NCI-H510A (cell line): ENCODE measurements at places on chromosomes 6 and 20.

- no peak for DNase-seq
These were observed 50.9 kb downstream of the KLHL31 start for GRCh38 chr6:53614676-53615075.

- DNase-seq = no peak
These were observed 10.3 kb downstream of the CLDN20 start for GRCh38 chr6:155274106-155274505.

DNA sequence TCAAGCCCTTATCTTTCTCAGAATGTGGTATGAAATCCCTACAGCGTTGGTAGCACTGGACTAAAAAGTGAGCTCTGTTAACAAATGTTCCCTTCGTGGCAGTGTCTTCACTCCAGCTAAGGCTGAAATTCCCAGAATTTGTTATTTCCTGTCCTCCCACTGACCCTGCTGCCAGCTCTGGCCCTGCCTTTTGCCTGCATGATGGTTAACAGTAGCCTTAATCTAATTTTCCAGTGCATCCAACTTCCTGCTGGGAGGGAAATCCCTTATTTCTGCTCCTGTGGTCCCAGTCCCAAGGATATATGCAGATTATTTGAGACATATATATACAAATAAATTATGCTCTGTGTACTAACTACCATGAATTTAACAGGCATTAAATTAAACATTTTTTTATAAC lies 157.2 kb upstream of the CARMIL1 start:
- no peak for DNase-seq

DNA sequence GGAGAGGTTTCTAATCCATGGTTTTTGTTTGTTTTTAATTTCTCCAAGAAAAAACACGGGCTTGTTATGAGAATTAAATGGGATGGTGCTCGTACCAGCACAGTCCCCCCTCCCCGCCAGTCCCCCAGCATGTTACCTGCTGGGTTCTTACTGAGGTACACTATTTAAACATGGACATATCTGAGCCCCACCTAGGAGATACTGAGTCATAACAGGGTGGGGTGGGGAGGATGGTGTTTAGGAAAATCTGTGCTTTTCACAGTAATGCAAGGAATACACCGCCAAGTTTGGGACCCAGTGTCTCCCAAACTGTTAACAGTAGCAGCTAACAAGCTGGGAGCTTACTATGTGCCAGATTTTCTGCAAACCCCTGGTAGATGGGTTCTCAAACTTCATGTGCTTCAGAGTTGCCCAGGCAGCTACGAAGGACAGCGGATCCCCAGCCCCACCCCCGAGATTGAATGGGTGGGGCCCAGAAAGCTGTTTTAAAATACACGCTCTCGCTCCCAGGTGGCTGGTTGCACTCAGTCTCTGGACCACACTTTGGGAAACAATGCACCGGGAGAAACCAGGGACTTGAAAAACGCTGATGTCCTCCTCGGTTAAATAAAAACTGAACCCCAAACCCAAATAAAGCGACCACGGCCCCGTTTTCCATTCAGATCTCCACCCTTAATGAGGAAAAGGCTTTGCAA lies 995 bp downstream of the ZFP64 start:
- DNase-seq = no peak

DNA sequence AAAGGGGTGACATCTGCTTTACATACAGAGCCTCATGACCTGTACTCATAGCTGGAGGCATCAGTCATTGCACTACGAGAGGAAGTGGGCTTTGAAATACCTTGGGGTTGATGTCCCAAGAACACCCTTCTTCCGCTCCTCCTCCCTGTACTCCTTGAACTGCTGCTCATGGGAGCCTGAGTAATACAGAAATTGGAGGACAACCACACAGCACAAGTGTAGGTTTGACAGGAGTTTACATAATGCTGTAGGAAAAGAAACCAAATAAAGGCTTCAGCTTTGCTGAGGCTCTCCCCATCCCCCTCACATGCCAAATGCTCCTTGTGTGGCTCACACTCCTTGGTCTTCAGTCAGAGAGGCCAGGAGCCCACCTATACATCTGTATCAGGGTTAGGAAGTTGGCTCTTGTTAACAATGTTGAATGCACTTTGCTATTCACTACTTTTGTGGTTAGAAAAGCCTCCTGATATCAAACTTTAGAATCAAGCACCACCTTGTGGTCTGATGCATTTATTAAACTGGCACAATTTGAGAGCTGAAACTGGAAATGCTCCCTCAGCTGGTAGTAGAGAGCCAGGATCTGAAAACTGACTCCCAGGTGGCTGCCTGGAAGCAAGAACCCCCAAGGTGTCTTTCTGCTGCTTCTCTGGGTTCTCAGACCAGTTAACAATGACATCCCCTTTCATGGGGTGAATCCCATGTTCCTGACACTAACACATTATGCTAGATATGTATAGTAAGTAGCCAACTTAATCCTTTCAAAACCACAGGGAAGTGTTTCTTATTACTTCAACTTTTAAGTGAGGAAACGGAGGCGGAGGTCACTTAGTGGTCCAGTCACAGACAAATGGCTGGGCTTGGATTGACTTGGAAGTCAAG lies 56.2 kb upstream of the EDN1 start:
- no peak for DNase-seq

DNA sequence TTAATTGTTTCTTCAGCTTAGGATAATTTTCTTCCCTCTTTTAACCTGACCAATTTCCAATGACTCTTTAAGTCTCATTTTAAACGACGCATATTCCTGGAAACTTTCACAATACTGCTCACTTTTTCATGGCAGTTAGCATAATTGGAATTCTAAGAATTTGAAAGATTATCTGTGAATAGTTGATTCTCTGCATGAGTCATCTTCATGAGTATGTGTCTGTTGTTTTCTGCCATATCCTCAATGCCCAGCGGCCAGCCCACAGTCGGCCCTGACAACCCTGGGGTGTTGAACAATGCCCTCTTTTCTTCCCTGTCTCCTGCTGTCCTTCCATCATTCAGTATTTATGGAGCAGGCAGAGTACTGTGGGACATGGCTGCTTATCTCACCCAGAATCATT lies 554.2 kb downstream of the CDH26 start:
- DNase-seq = no peak

GRCh38 chr6:164898412-164898811 lies 411.0 kb downstream of the C6orf118 start:
- DNase-seq = no peak

DNA sequence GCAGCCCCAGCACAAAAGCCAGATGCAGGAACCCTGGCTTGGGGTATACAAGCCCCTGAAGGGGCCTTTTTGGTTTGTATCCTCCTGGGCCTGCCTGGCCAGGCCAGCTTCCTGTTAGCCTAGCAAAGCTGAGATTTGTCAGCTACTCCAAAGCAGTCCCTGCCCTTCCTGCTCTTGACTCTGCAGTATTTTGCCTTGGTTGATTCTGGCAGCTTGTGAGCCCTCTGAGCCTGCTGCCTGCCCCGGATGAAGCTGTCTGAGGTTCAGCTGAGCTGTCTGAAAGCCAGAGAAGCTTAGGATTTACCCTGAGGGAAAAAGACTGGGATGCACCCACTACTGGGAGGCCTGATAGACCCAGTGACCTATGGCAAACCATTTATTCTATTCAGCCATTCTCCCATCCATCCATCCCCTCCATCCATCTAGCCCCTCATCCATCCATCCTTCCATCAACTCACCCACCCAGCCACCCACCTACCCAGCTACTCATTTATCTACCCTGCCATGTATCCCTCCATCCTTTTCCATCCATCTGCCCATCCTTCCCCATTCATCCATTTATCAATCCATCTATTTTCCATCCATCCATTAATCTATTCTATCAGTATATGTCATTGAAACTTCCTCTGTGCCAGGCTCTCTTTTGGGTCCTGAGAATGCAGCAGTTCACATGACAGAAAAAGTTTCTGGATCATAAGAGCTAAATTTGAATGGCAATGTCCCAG lies 307.5 kb downstream of the DHX35 start:
- DNase-seq = no peak

DNA sequence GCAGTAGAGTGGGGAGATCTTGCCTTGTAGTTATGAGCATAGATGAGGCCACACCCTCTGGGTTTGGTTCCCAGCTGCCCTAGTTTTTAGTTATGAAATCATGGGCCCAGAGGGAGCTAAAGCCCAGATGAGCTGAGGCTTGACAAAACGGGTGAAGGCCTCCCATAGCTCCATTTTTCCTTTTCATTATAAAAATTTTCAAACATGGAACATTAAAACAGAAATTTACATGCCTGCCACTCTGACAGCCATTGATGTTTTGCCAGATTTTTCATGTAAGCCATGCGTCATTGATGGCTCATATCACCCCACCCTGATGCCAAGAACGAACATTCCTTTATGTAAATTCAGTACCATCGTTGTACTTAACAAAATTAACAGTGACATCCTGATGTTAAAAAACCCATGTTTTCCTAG lies 67.9 kb downstream of the IGF2R start:
- DNase-seq = no peak

GRCh38 chr6:87151471-87151780 lies 3.9 kb upstream of the ZNF292 start:
- no peak for DNase-seq

DNA sequence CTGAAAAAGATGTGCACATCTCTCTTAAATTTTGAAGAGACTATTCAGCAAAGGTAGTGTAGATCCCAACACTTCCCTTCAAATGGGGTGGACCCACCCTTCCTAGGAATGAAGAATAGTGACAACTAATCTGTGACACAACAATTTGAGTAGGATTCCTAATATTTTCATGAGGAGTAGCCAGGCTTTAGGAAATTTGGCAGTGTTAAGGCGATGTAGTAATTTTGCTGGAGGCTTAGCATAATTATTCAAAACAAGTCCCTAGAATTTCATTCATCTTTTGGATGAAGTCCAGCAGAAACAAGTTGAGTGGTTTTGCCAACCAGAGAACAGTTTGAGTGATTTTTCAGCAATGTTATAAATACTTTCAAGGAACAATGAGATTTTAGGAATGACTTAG lies 52.4 kb downstream of the ELOVL4 start:
- no peak for DNase-seq

DNA sequence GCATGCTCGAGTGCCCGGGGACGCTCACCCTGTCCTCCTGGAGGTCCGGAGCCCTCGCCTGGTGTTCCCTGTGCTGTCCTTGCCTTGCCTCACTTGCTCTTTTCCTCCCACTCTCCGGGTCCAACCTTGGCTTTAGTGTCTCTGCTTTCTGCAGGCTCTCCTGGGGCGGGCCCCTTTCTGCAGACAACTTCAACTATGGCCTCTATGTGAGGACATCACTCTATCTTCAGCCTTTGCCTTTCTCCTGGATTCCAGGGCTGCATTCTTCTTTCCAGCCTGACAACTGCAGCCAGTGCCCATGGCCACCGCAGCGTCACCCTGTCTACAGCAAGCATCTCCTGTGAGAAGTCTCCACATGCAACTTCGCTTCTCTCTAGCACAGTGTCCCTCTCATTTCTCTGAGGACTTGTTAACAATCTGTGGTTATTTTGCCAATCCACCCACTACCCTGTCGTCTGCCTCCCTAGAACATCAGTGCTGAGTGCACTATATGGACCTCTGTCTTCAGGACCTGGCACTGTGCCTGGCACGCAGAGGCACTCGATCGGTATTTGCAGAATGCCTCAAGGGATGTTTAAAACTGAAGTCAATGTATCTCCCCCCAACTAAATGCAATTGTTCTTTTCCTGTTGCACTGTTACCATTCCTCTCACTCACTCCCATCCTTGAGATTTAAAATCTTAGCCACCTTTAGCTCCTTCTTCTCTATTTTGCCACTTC lies 35.9 kb downstream of the FOXC1 start:
- DNase-seq = no peak

- no peak for DNase-seq
These were observed 33.2 kb downstream of the MAP7 start for GRCh38 chr6:136517002-136517401.

DNA sequence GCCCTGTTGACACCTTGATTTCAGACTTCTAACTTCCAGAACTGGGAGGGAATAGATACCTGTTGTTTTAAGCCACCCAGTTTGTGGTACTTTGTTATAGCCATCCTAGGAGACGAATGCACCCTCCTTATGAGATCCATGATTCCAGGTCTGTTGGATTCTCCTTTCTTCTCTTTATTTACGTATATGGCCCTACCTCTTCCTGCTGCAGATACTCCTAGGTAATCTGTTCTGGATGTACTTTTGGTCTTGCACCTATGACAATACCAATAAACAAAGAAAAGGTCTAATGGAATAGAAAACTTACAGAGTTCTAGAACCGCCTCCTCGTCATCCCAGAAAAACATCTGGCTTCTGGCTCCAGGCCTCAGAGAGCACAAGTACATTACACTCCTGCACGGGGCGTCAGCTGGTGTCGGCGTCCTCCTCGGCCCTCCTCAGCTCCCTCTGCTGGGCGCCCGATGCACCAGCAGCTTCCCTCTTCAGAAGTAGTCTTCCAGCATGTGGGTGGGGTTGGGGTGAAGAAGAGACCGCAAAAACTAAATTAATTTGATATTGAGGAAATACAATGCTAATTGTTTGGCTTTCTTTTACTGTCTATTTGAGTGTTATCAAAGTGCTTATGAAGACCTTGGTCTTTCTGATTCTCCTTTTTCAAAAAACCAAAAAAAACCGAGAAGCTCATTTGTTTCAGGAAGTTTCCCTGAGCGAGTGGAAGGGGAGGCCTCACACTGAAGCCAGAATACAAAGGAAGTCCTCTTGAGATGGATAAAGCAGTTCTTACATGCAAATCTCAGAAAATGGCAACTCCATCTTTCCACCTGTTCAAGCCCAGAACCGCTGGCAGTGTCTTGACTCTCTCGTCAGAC lies 9.7 kb upstream of the ATXN1 start:
- DNase-seq = no peak

DNA sequence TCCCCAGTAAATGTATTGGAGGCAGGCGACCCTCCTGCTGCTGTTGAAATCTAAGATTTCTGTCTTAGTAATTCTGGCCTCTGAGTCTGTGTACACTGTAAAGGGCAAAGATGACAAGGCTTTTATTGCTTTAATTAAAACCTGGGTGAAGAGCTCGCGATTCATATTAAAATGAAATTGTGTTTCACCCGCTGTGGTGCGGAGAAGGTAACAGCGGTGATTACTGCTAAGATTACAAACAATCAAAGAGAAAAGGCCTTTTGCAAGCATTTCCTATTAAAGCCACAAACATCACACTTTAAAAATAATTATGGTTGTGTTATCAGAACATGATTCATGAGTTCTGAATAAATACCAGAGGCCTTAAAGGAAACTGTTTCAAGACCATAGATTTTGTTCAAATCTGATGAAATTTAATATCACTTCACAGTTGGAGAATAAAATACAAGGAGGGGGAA lies 69.3 kb downstream of the TOX2 start:
- DNase-seq = no peak

- peak; percentile 91 for DNase-seq
These were observed 25.2 kb downstream of the TRAM2 start for GRCh38 chr6:52551483-52552277.

- no peak for DNase-seq
These were observed 123.0 kb downstream of the GRM4 start for GRCh38 chr6:34022873-34023255.
